Stimulated activated CD4-positive, alpha-beta T cell treated with anti-CD3 and anti-CD28 coated beads, Interleukin-4, amount 100 ng/mL, for 24 hours (primary cell): ENCODE measurements at places on chromosomes 6 and 20.

DNA sequence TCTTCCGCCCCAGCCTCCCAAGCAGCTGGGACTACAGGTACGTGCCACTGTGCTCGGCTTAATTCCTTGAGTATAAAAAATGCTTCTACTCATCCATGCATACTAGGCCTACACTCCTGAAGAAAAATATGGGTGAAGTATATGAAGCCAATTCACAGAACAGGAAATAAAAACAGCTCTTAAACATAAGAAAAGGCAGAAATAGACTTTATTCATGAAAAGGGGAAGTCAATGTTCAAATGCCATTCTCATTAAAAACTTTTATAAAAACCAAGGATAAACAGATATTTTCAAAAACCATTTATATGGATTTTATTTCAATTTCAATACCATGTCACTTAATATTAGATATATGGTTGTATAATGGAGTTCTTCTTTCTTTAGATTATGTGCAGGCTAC lies 18.3 kb downstream of the SERPINB9 start:
- no peak for DNase-seq

DNA sequence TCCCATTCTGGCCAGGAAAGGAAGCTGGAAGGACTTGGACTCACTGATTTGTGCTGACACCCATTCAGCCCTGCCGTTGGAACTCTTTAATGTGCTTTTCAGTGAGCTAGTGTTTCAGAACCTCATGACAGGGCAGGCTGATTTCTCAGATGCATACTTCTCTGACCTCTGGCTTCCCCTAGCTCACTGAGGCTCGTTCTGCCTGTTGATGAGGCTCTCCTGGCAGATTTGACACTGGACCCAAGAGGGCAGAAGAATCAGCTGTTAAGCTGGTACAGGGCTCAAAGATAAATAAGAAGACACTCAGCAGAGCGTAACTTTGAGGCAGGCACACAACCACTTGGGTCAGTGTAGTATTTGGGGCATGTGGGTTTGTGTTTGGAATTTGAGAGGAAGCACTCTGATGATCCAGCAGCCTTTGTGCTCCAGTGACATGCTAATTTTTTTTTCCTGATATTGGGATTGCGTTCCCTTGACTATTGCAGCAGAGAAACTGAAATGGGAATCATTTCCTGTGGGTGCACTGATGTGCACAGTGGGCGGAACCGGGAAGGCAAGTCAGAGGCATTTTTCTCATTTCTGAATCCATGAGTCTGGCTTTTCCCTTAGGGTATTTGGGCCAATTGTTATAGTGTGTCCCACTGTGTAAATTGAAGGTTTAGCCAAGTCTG lies 80.2 kb downstream of the CARMIL1 start:
- DNase-seq: no peak

DNA sequence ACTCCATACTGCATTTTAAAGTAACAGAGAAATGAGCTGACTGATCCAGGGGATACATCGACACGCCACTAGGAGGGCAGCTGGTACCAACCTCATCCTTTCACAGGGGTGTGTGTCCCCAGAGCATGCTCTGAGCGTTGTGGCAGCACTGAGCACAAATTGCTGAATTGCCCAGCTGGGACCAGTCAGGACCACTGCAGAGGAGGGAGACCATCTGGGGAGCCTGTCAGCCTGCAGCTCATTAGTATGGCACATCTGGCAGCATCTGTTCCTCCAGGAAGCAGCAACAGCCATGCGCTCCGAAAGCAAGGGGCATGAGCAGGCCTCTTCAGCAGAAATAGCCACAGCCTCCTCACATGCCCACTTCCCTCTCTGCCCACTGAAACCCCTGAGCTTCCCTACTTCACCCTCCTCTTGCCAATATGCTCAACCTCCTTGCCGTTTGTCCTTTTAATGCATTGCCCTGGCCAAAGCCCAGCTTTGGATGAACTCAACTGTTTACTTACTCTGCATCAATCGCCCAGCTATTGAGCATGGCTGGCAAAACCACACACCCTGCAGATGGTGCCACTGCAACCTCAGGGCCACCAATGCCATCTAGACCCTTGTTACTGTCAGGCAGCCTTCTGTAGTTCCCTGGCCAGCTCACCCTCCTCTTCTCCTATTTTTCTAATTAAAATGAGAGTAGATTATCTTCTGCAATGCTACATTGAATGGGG lies 77.6 kb upstream of the NEDD9 start:
- no peak for DNase-seq

- no peak for DNase-seq
Measured at GRCh38 chr6:71072508-71072907, 115.6 kb upstream of the B3GAT2 start.

DNA sequence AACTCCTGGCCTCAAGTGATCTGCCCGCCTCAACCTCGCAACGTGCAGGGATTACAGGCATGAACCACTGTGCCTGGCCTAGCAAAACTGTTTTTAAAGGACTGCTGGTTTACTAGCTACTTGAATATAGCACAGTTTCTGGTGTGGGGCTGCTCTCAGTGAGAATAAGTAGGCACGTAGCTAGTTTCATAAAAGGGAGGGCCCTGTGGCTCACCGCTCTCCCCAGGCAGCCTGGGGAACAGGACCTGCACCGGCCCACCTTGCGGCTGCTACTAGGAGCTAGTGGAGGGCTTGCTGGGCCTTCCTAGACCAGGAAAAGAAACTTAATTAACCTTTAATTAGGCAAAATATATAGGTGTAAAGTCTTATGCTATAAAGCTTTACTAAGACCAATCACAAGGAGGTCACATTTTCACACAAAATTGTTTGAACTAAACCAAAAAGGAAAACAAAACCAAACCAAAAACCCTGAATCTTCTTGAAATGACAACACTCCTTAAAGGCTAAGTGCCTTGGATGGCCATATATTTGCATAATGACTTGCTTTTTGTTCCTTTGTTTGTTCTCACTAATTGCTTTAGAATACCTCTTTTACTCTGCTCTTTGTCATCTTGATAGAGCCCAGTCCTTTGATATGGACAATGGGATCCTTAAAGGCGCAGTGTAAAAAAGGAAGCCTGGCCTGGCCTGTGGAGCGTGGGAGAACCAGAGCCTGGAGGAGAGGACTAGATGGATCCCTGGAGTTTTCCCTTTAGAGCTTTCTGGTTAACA lies 69.5 kb upstream of the SAMD5 start:
- DNase-seq: no peak

DNA sequence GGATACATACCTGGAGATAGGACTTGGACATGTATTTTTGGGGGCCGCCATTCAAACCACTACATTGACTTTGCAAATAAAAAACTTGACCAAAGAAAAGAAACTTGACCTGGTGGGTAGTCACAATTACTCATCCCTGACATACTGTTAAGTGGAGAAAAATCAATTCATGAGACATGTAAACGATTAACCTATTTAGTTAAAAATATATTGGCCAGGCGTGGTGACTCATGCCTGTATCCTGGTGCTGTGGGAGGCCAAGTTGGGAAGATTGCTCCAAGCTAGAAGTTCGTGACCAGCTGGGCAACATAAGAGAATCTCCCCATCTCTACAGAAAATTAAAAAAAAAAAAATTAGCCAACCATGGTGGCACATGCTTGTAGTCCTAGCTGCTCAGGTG lies 2.5 kb upstream of the SRSF12 start:
- no peak for DNase-seq

- no peak for DNase-seq
Measured at GRCh38 chr20:3614466-3614865, 48.7 kb downstream of the GFRA4 start.

DNA sequence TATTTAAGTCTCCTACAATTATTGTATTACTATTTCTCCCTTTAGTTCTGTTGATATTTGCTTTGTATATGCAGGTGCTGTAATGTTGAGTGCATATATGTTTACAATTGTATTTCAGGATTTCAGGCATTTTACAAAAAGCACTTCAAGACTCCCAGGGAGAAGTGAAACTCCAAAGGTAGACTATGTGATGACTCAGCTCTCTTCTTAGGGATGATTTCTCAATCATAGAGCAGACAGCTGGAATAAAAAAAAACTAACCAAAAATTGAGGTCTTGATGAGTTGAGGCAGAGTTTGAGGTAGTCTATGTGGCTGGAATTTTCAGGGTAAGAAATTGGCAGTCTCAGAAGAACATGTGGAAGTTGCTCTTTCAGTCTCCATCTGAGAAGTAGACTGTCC lies 786.1 kb downstream of the TFAP2A start:
- no peak for DNase-seq

DNA sequence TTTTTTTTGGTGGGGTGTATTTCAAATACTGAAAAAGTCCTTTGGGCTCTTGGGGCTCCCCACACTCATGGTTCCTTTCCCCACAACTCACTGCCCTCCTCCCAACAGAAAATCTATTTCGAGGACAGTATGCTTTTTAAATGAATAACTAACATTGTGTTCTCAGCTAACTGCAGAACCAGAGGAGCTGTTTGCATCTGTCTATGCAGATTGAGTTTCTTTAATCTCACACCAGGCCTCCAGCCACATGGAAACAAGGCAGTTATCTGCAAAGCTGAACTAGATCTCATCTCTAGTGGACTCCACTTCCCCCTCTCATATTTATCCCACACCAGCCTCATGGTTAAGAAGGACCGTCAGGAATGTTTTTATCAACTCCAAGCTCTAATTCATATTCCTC lies 955.1 kb downstream of the KIF16B start:
- no peak for DNase-seq

GRCh38 chr20:444117-444516 lies 18.2 kb downstream of the TBC1D20 start:
- no peak for DNase-seq

- no peak for DNase-seq
Measured at GRCh38 chr6:43402820-43403219, 24.5 kb upstream of the ABCC10 start.

- no peak for DNase-seq
Measured at GRCh38 chr20:17881741-17882064, 86.9 kb downstream of the SNX5 start.

DNA sequence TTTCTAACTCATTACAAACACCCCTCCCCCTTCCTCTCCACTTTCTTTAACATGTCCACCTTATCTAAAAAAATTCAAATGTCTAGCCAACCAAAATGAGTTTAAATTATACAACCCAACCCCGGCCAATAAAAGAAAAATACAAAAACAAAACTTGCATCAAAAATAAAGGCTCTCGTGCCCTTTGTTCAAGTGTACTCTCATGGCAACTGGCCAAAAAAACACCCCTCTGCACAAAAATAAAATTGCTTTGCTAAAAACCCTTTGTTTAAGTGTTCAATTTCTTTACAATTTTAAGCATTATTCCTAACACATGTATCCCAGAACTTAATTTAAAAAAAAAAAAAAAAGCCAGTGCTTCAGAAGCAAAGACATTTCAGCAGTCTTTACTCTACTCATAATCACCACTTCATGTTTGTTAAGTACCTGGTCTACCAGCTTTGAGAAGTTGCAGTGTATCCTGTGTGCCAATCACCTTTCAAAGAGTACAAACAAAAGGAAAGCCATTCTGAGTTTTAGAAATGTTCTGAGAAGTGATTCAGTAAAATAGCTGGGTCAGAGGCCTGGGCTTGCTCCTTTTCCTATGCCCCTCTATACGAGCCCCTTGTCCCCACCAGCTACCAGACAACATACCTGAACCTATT lies 87.5 kb downstream of the MDN1 start:
- no peak for DNase-seq

DNA sequence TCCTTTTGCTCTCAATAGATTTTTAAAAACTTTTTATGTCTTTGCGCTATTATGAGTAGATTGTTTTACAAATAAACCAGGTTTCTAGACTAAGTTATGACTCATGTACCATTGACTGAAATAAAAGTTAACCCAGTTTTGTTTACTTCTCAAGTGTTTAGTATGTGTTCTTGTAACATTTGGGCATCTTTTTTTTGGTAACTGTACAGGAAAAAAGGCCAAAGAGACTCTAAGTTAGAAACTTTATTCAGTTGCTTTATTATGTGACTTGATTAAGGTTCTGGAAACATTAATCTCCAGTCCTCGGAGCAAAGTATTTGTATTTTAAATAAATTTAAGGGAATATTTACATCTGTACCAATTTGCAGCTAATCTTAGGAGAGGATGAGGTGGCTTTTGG lies 2.9 kb downstream of the NKAIN2 start:
- DNase-seq: no peak

- DNase-seq: no peak
Measured at GRCh38 chr6:150478656-150479545, 110.1 kb downstream of the IYD start.

- no peak for DNase-seq
Measured at GRCh38 chr6:138795809-138796603, at the start of gene ECT2L. Gene ECT2L (plus strand): TSS chr6:138796087. CDS start chr6:138813275, 17,188 bp downstream.

DNA sequence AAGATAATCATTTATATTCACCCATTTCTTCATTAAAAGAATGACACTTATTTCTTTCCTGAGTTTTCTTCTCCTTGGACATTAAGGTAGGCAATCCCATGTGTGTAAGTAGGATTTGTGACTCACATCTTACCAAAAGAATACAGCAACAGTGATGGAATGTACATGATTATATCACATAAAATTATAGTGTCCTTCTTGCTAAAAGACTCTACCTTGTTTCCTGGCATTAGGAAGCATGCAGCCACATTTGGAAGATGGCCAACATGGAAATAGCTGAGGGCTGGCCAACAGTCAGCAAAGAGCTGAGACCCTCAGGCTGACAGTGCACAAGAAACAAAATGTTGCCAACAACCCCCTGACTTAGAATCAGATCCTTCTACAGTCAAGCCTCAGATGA lies 327.9 kb upstream of the MARCKS start:
- no peak for DNase-seq

DNA sequence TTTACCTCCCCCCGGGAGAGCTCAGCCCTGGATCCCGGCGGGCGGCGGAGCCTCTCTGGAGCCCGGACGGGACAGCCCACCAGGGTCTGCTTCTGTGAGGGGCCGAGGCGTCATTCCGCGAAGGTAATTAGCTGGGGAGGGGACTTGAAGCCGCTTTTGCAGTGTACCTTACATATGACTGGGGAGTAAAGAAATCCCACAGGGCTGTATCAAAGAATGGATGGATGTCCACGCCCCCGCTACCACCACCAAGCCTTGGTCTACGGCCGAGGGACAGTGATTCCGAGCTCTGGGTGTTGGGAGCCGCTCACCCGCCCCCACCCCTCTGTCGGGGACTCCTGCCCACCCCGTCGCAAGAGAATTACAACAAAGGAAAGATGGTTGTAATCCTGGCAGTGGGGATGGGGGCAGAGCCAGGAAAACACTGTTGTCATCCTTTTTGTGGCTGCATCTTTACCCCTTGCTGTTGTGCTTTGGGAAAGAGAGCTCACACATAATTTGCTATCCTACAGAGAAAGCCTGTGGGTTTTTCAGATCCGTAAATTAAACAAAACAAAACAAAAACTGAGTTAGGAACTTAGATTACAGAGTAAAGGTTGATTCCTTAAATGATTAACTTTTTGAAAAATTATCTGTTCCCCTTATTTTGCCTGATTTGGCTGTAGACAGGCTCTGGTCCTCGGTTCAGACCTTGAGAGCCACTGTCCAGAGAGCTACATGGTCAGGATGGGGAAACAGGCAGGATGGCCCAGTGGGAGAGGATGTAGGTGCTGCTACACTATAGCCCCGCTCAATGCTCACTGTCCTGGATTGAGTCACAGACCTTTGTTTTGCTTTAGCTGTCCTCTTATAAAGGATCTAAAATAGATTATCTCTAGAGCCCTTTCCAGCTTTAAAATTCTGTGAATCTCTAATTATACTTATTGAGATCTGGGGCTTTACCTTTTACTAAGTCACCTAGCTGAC lies 997 bp upstream of the FBXO30 start:
- DNase-seq: no peak

GRCh38 chr20:22576733-22577514 lies 7.4 kb downstream of the FOXA2 start:
- DNase-seq: no peak
